GM23338 (cell line): ENCODE measurements at places on chromosomes 13 and 19.

DNA sequence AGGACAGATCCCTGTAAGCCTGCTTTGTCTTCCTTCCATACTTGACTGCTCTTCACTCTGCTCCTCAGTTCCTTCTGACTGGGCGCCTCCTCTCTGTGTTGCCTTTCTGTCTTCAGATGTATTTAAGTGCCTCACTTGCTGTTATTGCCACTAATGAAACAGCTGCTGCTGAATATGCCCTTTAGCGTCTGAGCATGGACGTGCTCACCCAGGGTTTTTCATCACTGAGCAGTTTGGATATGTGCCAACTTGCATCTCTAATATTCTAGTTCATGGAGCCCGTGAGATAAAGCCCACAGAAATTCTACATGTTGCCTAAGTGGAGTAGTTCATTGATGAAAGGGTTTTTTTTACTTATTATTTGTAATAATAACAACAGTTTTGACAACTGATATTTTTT is 198.2 kb downstream of the MYO16 start:
- H3K4me1 ChIP-seq: no peaks in the 10 kb centered on the region
- no peak overlapping the region for H3K4me3 ChIP-seq
- DNase-seq: no peak
- no peak overlapping the region for H3K27ac ChIP-seq
- no peaks in the 10 kb centered on the region for H3K27me3 ChIP-seq

DNA sequence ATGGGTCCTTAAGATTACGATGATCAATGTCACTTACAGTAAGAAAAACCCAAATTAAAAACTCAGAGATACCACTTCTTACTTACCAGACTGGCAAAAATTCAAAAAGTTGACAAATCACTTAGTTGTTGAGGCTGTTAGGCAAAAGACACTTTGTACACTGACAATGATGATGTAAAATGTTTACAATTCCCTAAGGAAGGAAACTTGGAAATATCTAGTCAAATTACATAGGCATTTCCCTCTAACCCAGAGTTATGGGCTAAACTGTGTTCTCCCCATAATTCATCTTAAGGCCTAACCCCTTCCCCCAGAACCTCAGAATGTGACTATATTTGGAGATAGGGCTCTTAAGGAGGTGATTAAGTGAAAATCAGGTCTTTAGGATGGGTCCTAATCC is 12.0 kb downstream of the TGDS start:
- no peaks in the 10 kb centered on the region for H3K4me1 ChIP-seq
- peaks cover 33% of the 10 kb centered on the region for H3K36me3 ChIP-seq

DNA sequence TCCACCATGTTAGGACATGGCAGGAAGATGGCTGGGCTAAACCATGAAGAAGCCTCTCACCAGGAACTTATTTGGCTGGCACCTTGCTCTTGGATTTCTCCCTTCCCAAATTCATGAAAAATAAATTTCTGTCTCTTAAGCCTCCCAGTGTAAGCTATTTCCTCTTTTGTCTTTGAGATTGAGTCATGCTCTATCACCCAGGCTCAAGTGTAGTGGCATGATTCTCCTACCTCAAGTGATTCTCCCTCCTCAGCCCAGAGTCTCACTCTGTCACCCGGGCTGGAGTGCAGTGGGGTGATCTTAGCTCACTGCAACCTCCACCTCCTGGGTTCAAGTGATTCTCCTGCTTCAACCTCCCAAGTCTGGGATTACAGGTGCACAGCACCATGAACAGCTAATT is 12.6 kb downstream of the ZNF888 start:
- no peak overlapping the region for H3K4me3 ChIP-seq
- no peaks in the 10 kb centered on the region for H3K4me1 ChIP-seq
- peaks cover 7% of the 10 kb centered on the region for H3K36me3 ChIP-seq
- H3K27me3 ChIP-seq: no peaks in the 10 kb centered on the region
- H3K27ac ChIP-seq: no peak overlapping the region

GRCh38 chr13:85982102-85982501 is 182.9 kb upstream of the SLITRK6 start:
- no peaks in the 10 kb centered on the region for H3K27me3 ChIP-seq
- no peak overlapping the region for H3K27ac ChIP-seq
- H3K36me3 ChIP-seq: no peaks in the 10 kb centered on the region

- H3K4me3 ChIP-seq: no peak overlapping the region
- DNase-seq: no peak
- no peaks in the 10 kb centered on the region; the same call in 1 of the 2 replicates for H3K4me1 ChIP-seq
These were observed 380.0 kb upstream of the SGCG start for GRCh38 chr13:22800526-22801401.

- no peak overlapping the region for H3K4me3 ChIP-seq
- DNase-seq: no peak
- H3K27ac ChIP-seq: no peak overlapping the region
These were observed 100.2 kb upstream of the MBNL2 start for GRCh38 chr13:97121894-97122293.

DNA sequence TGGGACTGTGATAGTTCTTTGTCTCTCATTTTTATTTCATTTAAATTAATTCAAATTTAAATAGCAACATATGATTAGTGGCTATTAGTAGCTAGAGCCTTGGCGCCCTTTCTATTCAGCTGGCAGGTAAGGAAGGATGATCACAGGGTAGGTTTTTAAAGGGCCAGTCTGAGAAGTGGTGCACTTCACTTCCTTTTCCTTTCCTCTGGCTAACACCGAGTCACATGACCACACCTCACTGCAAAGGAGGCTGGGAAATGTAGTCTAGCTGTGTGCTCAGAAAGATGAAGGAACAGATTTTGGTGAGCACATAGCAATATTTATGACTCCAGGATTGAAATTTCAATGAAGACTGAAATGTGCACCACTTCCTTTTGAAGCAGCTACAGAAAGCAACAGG is 128.7 kb downstream of the TSHZ3 start:
- no peaks in the 10 kb centered on the region for H3K36me3 ChIP-seq
- no peaks in the 10 kb centered on the region for H3K27me3 ChIP-seq
- peak; percentile 65 for DNase-seq

DNA sequence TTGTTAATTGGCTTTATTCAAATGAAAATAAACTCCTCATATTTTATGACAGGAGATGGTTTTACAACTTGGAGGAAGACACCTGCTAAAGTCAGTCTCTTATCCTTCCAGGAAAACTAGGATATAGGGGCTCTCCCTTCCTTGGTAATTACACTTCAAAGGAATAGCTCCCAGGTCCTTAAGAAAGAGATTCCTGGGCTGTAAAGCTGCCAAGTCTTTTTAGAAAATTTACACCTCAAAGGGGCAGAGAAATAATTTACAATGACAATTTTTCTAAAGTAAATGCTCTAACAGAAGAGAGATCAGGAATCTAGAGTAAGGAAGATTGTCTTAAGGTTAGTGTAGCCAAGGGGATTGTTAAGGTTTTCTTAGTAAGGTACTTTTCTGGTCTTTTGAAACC is 1359.0 kb downstream of the OLFM4 start:
- H3K27ac ChIP-seq: no peak overlapping the region
- peaks cover 74% of the 10 kb centered on the region for H3K27me3 ChIP-seq
- no peak overlapping the region for H3K4me3 ChIP-seq
- DNase-seq: peak; percentile 81
